ENCODE measurements at places on chromosomes 4 and X.

GRCh38 chrX:38514016-38514854, 47.1 kb upstream of the TSPAN7 start:
- DNase-seq, result no peak

GRCh38 chrX:39645178-39645895, 452.4 kb downstream of the BCOR start:
- no peak for DNase-seq

DNA sequence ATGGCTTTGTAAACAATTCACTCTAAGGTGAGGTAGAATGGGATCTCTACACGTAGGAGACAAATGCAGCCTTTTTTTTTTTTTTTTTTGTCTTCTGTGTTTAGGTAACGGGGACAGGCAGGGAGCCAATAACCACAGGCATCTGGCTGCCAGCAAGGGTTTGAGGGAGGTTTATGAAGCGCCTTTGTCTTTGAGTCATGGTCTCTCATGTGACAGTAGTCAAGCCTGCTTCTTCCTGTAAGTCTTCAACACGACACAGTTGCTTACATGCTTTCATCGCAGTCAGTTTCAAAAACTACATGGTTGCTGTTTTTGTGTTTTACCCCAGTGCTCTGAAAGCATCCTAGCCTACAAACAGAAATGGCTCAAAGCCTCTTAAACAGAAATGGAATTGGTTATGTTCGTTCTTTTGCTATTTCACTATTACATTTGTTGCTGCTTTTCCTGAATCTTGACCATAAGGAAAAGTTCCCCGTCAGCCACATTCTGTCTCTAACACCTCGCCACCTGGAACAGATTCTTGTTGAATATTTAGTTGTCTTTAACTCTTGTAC, 127.8 kb upstream of the METTL14 start:
- no peak for DNase-seq

GRCh38 chrX:37470711-37471110, 100.8 kb upstream of the LANCL3 start:
- no peak for DNase-seq

- no peak for DNase-seq
Measured at GRCh38 chr4:168741281-168742173, 244.7 kb downstream of the PALLD start.

- DNase-seq, result no peak
Measured at GRCh38 chr4:75107755-75108612, 175.1 kb downstream of the PARM1 start.

DNA sequence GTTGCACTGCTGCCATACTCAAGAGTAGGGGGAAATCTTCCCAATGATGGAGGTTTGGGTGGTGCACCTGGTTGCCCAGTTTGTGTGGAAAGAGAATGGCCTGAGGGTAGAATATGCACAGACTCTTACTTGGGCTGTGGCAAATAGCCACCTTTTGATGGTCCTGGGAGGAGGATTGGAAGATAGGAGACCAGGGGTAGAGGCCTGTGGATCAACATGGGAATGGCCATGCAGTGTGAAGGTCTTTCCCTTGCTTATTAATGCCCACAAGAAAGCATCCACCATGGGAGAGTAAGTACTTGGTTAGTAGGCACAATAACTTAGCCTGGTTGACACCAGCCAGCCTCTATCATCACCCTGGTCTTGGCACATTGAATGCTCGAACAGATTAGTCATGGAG, 156.8 kb upstream of the LEF1 start:
- DNase-seq, result no peak

GRCh38 chrX:20500171-20500865, 233.6 kb upstream of the RPS6KA3 start:
- no peak for DNase-seq

DNA sequence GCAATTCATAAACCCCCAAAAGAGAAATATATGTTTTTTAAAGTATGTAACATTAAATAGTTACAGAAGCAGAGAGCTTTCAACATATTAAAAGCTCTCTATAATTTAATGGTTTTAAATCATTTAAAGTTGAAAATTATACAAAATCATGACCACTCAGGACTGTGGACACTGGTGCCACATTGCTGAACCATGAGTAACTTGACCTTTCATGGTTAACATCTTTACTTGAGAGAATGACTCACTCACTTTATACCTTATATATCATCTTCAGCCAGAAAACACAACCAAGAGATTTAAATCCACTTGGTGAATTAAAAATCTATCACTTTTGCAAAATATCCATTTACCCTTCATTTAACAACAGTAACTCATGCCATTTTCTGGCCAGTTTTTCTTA, 584.3 kb upstream of the SMIM31 start:
- DNase-seq, result no peak

GRCh38 chrX:2627272-2627867, 63.7 kb upstream of the CD99 start:
- no peak for DNase-seq

GRCh38 chr4:95547715-95548471, 880 bp downstream of the UNC5C start:
- no peak for DNase-seq

DNA sequence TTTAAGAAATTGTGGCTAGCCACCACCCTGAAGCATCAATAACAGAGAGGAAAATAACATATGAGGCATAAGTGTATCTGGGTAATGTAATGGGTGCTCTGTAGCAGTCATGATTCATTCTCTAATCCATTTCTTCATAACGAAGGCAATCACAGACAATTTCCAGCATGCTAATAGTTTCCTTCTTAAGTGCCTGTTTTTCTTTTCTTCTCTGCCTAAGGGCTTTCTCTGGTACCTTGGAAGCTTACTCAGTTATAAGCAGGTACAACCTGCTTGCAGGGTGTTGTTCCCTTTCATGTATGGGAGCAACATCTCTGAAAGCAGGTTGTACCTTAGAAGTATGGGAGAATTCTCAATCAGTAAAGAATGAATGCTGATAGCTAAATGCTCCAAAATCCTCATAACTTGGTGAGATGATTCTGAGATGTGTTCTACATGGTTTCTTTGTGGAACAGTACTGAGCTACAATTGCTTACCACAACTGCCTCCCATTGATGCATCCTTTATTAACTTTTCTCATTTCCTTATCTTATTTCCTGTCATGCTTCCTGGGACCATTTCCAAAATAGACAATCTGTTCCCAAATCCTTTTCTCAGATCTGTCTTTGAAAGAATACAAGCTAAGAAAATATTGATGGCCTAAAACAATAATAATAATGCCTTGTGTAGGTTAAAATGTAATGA, 247.6 kb downstream of the PAPSS1 start:
- no peak for DNase-seq

- no peak for DNase-seq
Measured at GRCh38 chrX:65883556-65883955, 156.3 kb downstream of the VSIG4 start.

- DNase-seq, result no peak
Measured at GRCh38 chrX:40734971-40735324, 394 bp downstream of the MED14 start.

GRCh38 chrX:19893727-19894126, 6.3 kb upstream of the SH3KBP1 start:
- no peak for DNase-seq

DNA sequence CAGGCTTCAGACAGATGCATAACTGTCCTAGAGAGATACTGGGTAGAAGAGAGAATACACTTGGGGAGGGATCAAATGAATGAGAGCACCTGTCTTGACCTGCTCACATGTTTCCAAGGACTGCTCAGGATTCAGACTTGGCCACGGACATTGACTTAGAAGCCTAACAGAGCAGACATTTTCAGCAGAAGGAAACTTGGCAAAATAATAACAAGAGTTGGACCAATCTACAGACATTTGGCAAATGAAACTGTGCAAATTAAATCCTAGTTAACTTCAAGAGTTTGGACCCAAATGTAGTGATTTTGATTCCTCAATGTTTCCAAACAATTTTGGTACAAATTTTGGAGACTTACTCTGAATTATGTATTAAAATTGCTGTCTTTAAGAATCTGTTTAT, 223.9 kb downstream of the CAMK2D start:
- no peak for DNase-seq

GRCh38 chrX:85569096-85569495, 189.6 kb upstream of the POF1B start:
- DNase-seq, result no peak

DNA sequence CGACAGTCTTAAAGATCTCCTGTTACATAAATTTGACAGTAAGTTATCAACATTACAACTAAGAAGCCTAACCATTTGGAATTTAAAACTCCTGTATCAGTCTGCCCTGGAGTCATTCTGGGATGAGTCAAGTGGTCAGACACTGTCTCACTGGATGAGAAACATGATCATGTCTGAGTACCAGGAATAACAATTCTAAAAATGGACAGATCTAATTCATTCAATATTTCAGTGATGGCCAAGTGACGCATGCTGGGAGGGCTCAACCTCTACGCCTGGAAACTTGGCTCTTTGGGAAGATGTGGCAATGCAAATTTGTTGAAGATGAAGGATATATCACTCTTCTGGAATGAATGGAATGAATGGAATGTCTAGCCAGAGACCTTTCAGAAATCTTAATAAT, 1427.2 kb downstream of the STIM2 start:
- DNase-seq, result no peak

DNA sequence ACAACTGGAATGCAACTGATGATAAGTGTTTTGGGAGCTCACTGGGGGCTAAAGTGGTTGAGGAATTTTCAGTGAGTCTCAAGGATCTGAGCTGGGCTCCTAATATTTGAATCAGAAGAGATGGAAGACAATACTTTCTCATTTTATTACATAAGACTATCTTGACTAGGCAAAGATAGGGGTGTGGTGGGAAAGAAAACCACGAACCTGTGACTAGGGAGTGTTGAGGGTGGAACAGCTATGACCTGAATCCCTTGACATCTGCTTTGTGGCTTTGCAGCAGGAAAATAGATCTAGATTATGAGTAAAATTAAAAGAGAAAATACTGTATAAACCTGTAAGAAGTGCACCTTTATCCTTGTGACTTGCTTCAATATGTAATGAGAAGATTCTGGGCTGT, 295.1 kb upstream of the TEX13A start:
- DNase-seq, result no peak

GRCh38 chr4:135244696-135245095, 1043.1 kb upstream of the PABPC4L start:
- DNase-seq, result no peak

DNA sequence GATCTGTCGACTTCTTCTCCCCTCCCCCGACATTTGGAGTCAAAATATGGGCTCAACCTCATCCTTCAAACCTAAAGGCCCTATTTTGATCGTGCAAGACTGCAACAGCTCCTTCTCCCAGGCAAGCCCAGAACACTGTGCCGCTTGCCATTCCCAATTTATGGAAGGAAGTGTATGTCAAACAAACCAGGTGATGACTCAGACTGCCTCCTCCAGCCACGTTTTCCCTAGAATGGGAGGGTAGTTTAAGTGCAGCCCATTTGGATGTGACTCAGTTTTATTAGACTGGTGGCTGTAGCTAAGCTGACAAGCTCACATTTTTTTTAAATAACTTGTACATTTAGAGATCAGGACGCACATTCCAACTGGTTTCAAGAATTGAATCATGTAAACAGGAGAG, 570.4 kb upstream of the DIPK2B start:
- no peak for DNase-seq

- no peak for DNase-seq
Measured at GRCh38 chr4:140335076-140335475, 38.4 kb upstream of the SCOC start.

- DNase-seq, result no peak
Measured at GRCh38 chrX:134990475-134990800, 353 bp upstream of the SMIM10 start.

DNA sequence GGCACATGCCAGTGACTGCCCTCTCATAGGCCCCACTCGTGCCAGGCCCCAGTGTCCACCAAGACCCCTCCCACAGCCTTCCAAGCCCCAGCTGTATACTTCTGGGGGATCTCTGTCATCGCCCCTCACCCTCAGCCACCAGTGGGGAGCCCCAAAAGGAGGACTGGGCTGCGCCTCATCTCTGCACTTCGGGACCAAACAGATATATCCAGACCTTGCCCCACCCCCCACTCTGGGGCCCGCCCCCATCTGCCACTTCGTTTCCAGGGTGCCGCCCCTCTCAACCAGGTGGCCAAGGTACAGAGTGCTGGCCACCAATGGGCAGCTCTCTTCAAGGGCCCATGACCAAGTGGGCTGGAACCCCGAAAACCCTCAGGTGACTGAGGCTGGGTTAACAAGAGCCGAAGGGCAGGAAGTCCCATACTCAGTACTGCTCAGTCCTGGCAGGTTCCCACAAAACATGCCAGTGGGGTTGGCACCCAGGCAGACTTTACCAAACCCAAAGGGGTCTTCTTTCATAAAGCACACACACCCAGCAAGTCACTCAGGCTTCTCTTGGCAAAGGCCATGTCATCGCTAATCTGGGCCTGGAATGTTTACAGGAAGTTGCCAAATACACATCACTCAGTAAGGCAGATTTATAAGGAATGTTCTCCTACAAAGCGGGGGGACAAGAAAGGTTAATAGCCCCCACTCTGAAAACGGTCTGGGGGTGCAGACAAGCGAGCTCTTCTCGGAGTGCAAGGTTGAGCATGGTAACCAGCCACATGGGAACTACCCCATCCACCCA, 4.4 kb downstream of the ZFYVE28 start:
- no peak for DNase-seq

DNA sequence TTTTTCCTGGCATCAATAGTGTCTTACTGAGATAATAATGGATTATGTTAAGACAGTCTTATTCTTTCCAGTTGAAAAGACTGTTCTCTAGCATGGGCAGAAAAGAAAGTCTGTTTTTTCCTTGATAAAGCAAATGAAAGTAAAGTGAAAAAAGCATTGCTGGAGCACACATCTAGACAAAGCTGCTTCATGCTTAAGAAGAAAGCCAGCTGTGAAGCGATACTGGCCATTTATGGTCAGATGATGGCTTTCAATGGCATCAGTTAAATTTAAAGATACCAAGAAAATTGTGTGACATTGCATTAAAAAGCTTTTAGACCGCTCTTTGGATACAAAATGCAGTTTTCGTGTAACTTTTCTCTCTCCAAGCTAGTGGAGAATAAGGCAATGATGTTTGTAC, 242.1 kb upstream of the TRAM1L1 start:
- DNase-seq, result no peak

- no peak for DNase-seq
Measured at GRCh38 chrX:68083510-68083909, 349.8 kb downstream of the OPHN1 start.

DNA sequence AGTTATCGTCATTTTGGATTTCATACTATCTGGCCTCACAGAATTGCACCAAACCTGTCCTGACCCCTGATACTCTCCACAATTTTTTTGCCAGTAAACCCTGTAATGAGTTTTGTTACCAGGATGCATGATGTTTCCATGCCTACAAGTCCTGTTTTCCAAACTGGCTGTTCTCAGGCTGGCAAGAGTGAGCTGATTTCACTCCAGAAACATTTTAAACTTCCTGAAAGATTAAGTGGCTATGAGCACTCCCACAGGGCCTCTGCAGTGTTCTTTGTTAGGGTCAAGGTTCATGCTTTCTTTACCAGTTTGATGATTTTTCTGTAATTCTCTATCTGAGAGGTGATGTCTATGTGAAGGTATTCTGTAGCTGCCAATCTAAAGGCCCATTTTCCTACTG, 31.7 kb upstream of the PDLIM3 start:
- no peak for DNase-seq

GRCh38 chr4:40622913-40623312, 6.8 kb downstream of the RBM47 start:
- DNase-seq, result no peak

- no peak for DNase-seq
Measured at GRCh38 chr4:123744664-123745290, 348.2 kb downstream of the SPRY1 start.

Data from NCI-H1417 treated with DMSO at 0.1 percent for 48 hours (cell line).